ENCODE measurements at places on chromosomes 13 and 19.

GRCh38 chr13:73833325-73834070 lies 300.7 kb downstream of the KLF12 start:
- DNase-seq: no peak

- no peak for DNase-seq
These were observed 549 bp downstream of the ZNF583 start for GRCh38 chr19:56404705-56405056.

GRCh38 chr13:102236341-102236740 lies 165.5 kb downstream of the FGF14 start:
- DNase-seq: no peak

DNA sequence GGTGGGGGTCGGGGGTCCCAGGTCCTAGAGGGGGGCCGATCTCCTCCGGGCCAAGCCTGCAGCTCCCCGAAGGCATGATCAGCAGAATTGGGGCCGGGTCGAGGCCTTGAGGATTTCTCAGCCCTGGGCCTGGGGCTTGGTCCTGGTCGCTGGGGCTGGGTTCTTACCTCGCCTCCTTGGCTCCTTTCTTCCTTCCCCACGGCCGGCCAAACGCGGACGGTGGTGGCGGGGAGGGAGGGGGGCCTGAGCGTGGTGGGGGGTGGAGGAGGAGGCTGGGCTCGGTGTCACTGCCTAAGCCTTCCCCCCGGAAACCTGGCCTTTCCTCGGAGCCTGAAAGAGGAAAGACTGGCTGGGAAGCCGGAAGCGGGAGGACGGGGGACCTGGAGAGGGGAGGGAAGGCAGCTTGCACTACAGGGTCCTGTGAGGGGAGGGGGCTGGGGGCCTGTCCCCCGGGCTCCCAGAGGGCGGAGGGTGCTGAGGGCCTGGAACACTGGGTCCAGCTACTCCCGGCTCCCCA lies at the start of gene ZNF579:
Gene ZNF579 (minus strand): TSS at position 221 of the 517 bp plus-strand sequence. CDS start 1,209 bp downstream, outside the sequence.
- peak; percentile 91 for DNase-seq

DNA sequence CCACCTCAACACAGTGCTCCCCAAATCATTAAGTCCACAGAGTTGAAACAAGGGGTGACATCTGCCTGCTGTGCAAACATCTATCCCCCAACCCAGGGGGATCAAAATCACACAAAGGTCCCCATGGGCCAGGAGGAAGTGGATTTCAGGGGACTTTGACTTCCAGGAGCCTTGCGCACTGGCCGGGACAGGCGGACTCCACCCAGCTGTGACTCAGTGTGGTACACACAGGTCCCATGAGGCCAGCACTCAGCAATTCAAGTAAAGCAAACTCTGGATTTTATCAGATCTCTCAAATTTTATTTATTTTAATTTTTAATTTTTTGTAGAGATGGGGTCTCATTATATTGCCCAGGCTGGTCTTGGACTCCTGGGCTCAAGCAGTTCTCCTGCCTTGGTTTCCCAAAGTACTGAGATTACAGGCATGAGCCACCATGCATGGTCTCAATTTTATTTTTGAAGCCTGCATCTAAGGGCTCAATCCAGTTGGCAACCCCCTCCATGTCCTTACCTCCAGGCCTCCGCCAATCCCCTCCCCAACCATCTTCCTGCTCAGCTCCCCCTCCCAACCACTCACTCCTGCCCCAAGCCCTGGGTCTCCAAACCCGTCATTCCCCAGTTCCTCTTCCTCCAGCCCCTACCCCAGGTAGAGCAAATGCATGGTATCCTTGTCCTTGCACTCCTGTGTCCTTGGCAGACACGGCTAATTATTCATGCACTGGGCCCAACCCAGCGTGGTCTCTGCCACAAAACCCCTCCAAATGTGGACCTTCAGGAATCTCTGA lies 18.2 kb downstream of the ARHGAP33 start:
- no peak for DNase-seq

GRCh38 chr13:85985797-85986196 lies 186.6 kb upstream of the SLITRK6 start:
- DNase-seq: no peak

DNA sequence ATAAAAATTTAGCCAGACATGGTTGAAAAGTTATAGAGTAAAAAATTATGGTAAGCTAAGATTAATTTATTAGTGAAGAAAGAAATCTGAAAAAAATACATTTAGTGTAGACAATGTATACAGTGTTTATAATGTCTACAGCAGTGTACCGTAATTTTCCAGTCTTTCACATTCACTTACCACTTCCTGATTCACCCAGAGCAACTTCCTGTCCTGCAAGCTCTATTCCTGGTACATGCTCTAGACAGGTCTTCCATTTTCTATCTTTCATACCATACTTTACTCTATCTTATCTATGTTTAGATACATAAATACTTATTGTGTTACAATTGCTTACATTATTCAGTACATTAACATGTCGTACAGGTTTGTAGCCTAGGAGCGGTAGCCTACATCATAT lies 1387.8 kb upstream of the ATXN8OS start:
- no peak for DNase-seq

DNA sequence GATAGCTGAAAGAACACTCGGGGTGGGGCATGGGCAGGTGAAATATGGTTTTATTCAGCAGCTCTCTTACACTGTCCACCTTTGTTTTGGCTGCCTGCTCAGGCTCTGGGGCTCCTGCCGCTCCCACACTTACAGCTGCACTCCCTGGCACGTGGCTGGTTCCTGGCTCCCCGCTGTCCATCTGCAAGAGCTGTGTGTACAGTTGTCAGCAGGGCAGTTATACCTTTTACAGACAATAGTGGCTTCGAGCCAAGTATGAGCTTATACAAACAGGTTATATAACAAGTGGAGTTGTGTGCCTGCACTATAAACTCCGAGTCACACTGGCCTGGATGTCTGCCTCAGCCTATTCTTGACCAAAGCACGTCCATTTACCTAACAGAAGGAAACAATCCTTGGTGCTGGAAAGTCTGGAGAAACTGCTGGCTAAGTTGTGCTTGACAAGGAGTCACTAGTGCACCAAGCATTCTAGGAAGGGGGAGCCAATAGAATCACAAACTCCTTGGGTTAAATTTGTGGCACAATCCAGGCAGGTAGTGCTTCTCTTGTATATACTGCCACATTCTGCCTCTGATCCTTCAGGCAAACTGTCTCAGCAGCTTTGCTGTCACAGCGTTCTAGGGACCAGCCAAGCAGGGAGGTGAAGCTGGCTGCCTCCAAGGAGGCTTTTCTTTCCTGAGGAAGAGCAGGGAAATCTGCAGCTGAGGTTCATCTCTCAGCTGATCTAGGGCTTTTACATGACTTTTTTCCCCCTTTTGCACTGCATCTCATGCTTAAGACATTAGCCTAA lies 68.2 kb downstream of the NHLRC3 start:
- DNase-seq: no peak

- no peak for DNase-seq
These were observed 74.1 kb upstream of the GPR12 start for GRCh38 chr13:26834646-26835045.

GRCh38 chr19:27776020-27776419 lies 1436.9 kb downstream of the UQCRFS1 start:
- no peak for DNase-seq

DNA sequence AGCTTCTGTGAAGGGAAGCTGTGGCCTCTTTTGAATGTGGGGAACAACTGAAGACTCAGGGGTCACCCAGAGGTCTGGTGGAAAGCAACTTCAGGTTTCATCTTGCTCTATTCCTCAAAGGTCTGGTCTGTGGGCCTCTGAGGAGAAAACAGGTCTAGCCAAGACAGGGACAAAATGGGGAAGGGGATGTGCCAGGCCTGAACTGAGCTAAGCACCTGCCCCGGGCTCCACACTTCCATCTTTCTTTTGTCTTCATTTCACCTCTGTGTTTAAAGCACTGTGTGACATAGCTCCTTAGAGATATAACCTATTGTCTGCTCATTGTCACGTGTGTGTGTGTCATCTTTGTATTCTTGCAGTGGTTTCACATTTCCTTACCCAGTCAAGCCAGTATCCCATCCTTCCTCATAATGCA lies 19.9 kb upstream of the GDF15 start:
- DNase-seq: no peak

- peak; percentile 1 for DNase-seq
These were observed 23.1 kb upstream of the SPRY2 start for GRCh38 chr13:80363890-80364503.

DNA sequence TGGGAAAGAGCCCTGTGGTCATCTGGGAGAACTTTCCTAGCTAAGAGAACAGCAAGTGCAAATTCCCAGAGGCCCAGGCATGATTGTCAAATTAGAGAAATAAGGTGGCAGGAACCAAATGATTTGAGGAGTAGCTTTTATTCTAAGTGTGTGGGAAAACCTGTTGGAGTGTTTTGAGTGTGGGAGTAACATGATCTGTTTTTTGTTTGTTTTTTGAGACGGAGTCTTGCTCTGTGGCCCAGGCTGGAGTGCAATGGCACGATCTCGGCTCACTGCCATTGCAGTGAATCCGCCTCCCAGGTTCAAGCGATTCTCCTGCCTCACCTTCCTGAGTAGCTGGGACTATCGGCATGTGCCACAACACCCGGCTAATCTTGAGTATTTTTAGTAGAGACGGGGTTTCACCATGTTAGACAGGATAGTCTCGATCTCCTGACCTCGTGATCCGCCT lies 2.4 kb downstream of the SAE1 start:
- no peak for DNase-seq

DNA sequence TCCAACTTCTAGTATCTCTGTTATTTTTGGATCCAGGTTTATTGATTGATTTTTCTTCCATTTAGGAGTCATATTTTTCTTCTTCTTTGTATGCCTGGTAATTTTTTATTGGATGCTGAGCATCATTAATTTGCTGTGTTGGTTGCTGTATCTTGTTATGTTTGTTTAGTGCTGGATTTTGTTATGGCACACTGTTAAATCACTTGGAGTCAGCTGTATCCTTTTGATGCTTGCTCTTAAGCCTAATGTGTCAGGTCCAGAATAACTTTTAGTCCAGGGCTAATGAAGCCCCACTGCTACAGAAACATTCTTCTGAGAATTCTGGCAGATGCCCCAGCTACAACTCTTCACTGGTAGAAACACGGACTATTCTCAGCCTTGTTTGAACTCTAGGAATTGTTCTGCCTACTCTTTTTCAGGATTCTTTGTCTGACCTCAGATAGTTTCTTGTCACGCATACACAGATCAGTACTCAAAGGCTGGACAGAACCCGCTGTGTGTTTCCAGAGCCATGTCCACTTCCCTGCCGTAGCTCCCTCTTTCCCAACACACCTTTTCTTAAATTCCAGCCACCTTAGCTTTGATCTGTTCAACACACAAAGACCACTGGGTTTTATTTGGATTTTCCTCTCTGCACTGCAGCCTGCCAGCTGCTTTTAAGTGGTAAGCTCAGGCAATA lies 137.1 kb upstream of the WASF3 start:
- DNase-seq: no peak

GRCh38 chr13:91032104-91032503 lies 315.4 kb upstream of the MIR17HG start:
- no peak for DNase-seq

GRCh38 chr13:79531542-79532254 lies 50.7 kb downstream of the NDFIP2 start:
- no peak for DNase-seq

DNA sequence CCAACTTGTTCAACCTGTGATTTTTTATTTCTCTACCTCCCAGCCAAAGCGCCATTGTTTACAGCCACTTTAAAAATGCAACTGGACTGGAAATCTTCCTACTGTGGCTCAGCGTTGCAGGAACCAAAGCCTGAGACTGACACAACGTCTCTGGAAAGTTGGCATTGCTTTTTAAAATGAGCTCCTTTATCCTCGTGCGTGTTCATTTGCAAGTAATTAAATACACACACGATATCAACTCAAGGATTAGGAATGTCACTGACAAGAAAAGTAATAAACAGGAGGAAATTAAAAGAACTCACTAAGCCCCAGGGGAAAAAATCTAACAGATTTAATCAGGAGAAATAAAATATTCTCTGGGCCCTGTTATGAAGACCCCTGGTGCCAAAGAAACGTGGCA lies 184.6 kb upstream of the IRS2 start:
- no peak for DNase-seq

GRCh38 chr19:2166741-2167738 lies 3.3 kb downstream of the DOT1L start:
- peak; percentile 88 for DNase-seq

Data from NCI-H446 (cell line).